ENCODE measurements at places on chromosomes 5 and 9.

GRCh38 chr5:75848077-75848476 lies 130.8 kb upstream of the POC5 start:
- DNase-seq: no peak

DNA sequence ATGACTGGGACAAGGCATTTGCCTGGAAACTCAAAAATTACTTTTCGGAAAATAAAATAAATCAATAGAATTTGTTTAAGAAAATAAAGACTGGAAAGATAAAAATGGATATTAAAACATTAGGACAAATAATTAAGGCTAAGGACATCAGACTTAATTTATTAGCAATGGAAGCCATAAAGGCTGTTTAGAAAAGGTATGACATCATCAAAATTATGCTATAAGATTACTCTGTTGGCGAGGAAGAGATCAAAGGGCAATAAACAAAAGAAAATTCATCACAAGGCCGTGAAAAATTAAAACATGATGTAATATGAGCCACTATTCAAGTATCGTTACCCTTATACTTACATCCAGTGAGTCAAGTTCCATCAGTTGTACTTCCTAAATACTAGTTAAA lies 2.7 kb upstream of the CDH12 start:
- DNase-seq: no peak

GRCh38 chr5:174446988-174447387 lies 277.4 kb upstream of the MSX2 start:
- DNase-seq: no peak

DNA sequence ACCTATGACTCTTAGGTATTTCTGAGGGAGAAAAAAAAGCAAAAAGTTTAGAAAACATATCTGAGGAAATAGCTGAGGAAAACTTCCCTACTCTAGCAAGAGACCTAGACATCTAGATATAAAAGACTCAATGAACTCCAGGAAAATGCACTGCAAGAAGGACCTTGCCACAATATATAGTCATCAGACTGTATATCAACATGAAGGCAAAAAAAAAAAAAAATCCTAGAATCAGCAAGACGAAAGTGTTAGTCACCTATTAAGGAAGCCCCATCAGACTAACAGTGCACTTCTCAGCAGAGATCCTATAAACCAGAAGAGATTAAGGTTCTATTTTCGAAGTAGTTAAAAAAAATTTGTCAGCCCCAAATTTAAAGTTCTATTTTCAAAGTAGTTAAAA lies 166.2 kb downstream of the TMEM38B start:
- DNase-seq: no peak

- DNase-seq: no peak
Observed at GRCh38 chr5:94857111-94857510, 238.6 kb downstream of the SLF1 start.

- DNase-seq: no peak
Observed at GRCh38 chr5:174336479-174336878, 291.0 kb downstream of the NSG2 start.
